ENCODE measurements at places on chromosomes 12 and 14.

DNA sequence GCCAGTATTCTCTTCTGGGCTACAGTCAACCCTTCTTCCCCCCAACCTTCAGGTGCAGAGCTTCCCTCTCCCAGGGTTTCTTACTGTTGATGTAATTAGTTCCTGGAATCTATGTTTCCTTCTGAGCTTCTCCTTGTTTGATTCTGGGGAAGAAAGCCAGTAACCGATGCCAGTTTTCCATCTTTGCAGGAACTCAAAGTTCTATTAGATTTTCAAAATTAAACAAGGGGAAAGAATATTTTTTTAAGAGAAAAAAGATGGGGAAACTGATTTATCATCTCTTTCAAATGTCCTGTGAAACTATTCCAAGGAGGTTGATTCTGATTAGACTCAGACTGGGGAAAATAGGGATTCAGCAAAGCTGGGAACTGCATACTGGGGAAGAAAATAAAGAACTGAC lies 17.9 kb upstream of the FAM234B start:
- DNase-seq, result no peak

GRCh38 chr14:63243646-63244045 lies 39.4 kb downstream of the RHOJ start:
- no peak for DNase-seq

DNA sequence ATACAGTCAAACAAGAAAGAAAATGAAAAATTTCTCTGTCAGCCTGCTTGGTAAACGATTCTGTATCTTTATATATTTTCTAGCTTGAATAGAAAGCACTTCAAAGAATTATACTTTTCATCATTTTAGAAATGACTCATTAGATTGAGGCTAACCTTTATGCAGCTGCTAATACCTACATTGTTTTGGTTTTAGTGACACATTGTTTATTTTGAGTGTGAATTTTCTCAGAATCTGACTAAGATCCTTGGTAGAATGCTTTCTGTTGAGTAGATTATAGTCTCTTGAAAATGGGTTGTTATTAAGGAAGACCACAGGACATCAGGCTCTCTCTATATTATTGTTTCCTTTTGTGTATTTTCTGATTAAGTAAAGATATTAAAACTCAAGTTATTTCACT lies at the start of gene PMCH:
Gene PMCH, minus strand, starts transcription at position 45 of the 400 bp plus-strand sequence. CDS start 63 bp downstream, outside the sequence.
- no peak for DNase-seq

DNA sequence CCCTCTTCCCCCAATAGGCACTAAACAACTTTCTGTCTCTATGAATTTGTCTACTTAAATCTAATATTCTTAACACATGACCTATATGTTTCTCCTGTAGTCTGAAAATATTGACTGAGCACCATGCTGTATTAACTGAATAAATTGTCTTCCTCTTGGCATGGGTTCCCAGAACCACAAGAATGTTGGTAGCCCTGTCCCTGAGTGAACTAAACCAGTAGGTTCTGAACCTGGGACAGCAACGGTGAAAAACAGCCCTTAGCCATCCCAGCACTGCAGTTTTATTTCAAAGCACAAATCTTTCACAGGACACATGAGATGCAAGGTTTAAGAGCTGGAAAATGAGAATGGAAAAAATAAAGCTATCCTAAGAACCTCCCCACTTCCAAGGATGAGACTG lies 20.4 kb upstream of the HSP90B1 start:
- no peak for DNase-seq

DNA sequence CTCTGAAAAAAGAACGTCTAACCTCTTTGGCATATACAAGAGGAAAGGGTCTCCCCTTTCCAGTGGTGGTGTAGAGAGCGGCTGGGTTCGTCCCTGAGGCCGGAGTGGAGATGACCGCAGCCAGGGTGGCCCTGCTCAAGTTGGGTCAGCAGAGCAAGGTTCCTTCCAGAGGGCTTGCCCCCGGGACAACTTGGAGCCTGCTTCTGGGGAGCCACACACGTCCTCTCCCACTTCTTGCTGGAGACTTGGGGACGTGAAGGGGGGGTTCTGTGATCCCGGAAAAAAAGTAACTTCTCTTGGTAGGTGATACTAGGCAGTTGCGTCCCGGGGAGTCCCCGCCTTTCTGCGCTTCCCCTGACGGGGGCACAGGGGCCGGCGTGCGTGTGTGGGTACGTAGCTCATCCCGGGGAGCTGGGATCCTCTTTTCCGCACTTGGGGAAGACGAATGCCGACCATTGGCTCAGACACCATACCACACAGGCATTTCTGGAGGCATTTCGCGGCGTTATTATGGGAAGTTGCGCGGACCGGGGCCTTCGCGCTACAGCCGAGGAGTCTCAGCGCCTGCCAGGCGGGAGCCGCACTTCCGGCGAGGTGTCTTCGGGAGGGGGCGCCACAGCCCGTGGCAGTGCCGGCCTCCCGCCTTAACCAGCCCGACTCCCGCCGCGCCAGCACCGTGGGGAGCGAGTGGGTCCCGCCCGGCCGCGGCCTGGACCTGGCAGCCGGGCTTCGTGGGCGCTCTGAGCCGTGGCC lies 14.8 kb upstream of the PAX9 start:
- DNase-seq, result peak; percentile 84

DNA sequence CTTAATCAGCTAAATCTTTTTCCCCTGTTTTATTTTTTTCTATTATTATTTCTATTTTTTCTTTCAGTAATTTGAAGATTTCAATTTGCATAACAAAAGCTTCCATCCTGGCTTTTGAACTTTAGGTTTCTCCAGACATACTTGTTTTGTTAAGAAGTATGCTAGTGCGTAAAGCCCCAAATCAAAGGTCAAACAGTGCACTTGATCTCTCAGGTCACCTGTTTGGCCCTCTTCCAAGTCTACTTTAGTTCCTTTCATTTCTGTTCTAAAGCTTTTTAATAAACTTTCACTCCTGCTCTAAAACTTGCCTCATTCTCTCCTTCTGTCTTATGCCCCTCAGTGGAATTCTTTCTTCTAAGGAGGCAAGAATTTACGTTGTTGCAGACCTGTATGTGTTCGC lies 54.6 kb upstream of the ATXN7L3B start:
- no peak for DNase-seq

DNA sequence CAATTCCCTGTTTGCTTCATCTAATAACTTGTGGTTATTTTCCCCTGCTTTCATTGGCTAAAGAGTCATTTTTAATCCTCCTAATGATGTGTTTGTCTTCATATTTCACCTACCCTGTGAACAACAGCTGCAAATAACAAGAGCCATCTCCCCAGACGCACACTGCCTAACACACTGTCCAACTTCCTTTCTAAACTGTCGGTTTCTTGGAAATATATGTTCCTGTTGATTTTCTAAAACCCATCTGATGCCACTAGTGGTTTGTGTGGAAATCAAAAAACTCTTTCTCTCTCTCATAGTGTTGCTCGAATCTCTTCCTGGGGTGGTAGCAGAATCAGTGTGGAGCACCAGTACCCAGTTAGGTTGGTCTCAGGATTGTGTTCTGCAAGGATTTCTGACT lies 226.9 kb downstream of the EPS8 start:
- DNase-seq, result no peak

DNA sequence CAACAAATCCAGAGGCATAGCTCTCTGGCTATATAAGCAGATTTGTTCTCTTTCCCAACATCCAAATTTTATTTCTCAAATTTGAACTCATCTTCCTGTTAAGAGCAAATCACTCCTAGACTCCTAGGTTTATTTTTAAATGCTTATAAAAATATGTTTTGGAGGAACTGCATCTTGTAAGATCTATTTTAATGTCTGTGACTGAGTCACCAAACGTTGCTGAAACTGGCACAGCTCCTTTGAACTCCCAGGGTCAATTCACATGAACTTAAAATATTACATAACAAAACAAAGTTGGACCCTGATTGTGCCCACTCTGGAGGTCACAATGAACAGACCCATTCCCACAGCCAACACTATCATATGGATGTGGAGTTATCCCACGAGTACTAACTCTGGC lies 23.9 kb downstream of the ANAPC7 start:
- no peak for DNase-seq

DNA sequence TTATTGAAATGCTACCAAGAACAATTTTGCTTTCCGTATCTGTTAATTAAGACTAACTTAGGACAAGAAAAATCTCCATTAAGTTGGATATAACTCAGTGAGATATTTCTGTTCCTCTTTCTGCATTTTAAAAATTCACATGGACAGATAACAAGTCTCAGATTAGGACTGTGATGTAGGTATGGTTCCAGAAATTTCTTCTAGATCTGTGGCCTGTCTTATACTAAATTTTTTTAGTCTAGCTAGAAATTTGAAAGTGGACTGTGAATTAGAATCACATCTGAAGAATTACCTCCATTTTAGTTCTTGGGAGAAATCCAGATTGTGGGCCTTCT lies 41.6 kb downstream of the USP15 start:
- DNase-seq, result no peak

- no peak for DNase-seq
These were observed 377.1 kb upstream of the RGS6 start for GRCh38 chr14:71554959-71555612.

GRCh38 chr12:62434494-62435302 lies 31.9 kb upstream of the MON2 start:
- DNase-seq, result peak; percentile 20

DNA sequence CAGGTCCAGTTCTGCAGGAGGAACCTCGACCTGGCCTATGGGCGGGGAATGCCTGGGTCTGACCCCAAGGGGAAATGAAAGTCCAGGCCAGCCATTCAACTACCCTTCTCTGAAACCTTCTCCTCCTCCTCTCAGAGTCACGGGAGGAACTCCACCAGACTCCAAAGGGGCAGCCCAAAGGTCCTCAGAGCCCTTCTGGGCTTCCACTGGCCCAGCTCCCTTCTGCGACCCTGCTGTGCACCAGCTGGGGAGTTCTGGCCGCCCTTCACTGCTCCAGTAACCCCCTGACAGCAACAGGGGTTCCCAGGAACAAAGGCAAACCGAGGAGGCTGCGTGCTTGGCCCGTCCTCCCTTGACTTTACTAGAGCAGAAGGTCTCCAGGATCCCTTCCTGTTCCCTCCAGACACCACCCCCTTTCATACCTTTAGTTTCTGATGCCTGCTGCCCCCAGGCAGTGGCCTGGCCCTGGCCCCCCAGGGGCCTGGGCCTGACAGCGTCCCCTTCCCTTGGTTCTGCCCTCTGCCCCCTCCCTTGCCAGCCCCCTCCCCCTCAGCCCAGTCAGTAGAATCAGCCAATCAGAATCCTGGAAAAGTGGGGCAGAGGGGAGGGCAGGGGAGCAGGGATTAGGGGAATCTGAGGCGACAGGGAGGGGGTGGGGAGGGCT lies 850 bp upstream of the ZNF385A start:
- peak; percentile 94 for DNase-seq

GRCh38 chr12:129296671-129297070 lies 443.4 kb downstream of the GLT1D1 start:
- DNase-seq, result no peak

GRCh38 chr14:72498646-72499045 lies 395.3 kb downstream of the DPF3 start:
- DNase-seq, result no peak

DNA sequence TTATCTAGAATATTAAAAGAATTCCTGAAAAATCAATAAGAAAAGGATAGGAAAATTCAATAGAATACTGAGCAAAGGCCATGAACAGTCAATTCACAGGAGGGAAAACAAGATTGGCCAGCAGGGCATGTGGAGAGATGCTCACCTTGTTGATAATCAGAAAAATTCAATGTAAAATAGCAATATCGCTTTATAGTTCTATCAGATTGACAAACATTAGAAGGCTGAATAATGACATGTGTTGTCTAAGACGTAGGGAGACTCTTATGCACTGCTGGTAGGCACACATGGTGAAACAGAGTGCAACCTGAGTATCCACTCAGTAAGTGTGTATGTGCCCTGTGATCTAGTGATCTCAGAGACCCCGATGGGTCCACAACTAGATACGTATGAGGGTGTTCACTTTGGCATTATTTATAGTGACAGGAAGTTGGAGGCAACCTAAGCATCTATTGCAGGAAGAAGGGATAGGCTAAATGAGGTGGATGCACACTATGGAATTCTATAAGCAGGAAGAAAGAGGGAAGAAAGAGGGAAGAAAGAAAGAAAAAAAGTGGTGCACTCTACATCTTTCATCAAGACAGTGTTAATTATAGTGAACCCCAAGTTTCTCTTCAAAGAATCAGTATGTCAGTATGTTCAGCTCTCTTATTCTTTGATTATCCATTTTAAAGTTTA lies 3.8 kb upstream of the ANKRD33 start:
- DNase-seq, result no peak

GRCh38 chr12:7750350-7750749 lies 3.2 kb upstream of the CLEC4C start:
- DNase-seq, result peak; percentile 46

- DNase-seq, result no peak
These were observed 227.2 kb downstream of the CHST11 start for GRCh38 chr12:104683831-104684503.

- DNase-seq, result no peak
These were observed 368.3 kb downstream of the ADGRD1 start for GRCh38 chr12:131321988-131322387.

GRCh38 chr12:72673853-72674252 lies 401.7 kb downstream of the TRHDE start:
- DNase-seq, result no peak

GRCh38 chr14:94136575-94137331 lies 7.3 kb upstream of the IFI27L2 start:
- peak; percentile 58 for DNase-seq

DNA sequence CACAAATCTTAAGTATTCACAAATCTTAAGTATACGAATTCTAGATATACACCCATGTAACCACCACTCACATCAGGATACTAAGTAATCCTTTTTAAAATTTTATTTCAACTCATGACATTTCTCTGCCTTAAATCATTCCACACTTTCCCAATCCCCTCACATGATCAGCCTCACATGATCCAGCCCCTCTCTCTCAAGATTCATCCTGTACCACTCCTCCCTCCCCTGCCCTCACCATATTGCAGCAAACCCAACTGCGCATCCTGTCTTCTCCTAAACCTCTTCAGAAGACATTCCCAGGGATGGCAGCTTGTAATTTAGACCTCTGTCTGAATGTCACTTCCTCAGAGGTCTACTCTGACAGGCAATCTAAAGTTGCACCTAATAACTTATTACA lies 1.7 kb upstream of the EIF4B start:
- DNase-seq, result peak; percentile 62

DNA sequence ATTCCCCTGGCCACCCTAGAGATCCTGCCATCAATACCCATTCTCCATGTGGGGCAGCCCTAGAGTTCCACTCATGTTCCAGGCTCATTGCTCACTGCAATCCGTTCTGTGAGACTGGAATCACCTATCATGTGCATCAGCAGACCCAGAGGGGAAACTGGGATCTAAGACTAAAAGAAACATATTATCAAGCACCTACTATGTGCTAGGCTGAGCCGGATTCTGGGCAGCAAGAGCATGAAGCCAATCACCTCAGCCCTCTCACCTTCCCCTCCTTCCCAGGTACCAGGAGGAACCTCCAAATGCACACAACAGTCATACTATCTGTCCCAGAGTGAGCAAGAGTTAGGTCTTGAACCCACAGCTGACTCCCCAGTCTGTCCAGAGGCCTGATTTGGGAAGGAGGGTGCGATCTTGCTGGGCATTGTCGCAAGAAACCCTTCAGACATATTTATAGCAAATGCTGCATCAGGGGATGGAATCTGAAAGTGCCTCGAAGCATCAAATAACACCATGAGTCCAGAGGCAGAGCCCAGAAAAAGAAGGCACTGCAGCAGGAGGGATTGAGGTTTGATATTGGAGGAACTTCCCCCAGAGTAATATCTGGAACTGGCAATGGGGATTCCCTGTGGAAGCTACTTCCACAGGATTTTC lies 6.7 kb upstream of the CACNB3 start:
- DNase-seq, result no peak

GRCh38 chr14:61475316-61475715 lies 153.9 kb downstream of the PRKCH start:
- DNase-seq, result peak; percentile 69
